ENCODE measurements at places on chromosomes 4 and X. TPM values are rescaled to one million over a fixed set of nuclear protein-coding genes. Genes with fewer than 3 reads are reported as not detected.

Gene DOK7
- polyA plus RNA-seq: 4.8 TPM

Gene CYBB
- polyA plus RNA-seq: 4.0 TPM

Gene SRPK3
- not detected for polyA plus RNA-seq

Gene GASK1B
- polyA plus RNA-seq: not detected

Gene NLRP2B
- polyA plus RNA-seq: not detected

Gene BMPR1B
- polyA plus RNA-seq: not detected

Gene TSPAN6
- not detected for polyA plus RNA-seq

Gene EDNRA
- polyA plus RNA-seq: not detected

Gene ADH1A
- polyA plus RNA-seq: not detected

Gene C1QTNF7
- polyA plus RNA-seq: not detected

Gene SCFD2
- 22.8 TPM for polyA plus RNA-seq

Gene COL25A1
- polyA plus RNA-seq: not detected

Gene CFAP99
- not detected for polyA plus RNA-seq

Gene DSPP
- not detected for polyA plus RNA-seq

Gene RASSF6
- not detected for polyA plus RNA-seq

Gene HS6ST2
- polyA plus RNA-seq: not detected

Gene PRR32
- polyA plus RNA-seq: not detected

Gene NONO
- 230 TPM for polyA plus RNA-seq

All from immature natural killer cell (primary cell).